ENCODE measurements at places on chromosomes 1 and 21. TPM values are rescaled to one million over a fixed set of nuclear protein-coding genes. Genes with fewer than 3 reads are reported as not detected.

Gene LSM10
- 5.7 TPM for total RNA-seq

Gene ZNF695
- 0.44 TPM for total RNA-seq

Gene OR6K3
- not detected for total RNA-seq

Gene TSPAN1
- total RNA-seq: 0.86 TPM

Gene SESN2
- total RNA-seq: 92.8 TPM

Gene NPHP4
- total RNA-seq: 8.3 TPM

Gene DDR2
- 190 TPM for total RNA-seq

Gene CAPN9
- total RNA-seq: not detected

Gene PLD5
- total RNA-seq: not detected

Gene FLG2
- total RNA-seq: not detected

Gene VSIG8
- total RNA-seq: 0.43 TPM

Gene TMPRSS3
- not detected for total RNA-seq

Gene USF1
- total RNA-seq: 51.0 TPM

Gene DIO1
- not detected for total RNA-seq

Gene PROX1
- total RNA-seq: under 0.01 TPM

Gene RIPPLY3
- total RNA-seq: not detected

Gene LRRC3
- 0.29 TPM for total RNA-seq

Gene AK5
- 17.1 TPM for total RNA-seq

Gene TCEA3
- 6.4 TPM for total RNA-seq

Gene SELL
- total RNA-seq: not detected

Gene KCNQ4
- total RNA-seq: not detected

Gene TTC39A
- 0.66 TPM for total RNA-seq

Gene ICOSLG
- total RNA-seq: 1.1 TPM

Gene CRYBG2
- total RNA-seq: under 0.01 TPM

Gene FMO5
- 0.44 TPM for total RNA-seq

Gene FAM110D
- not detected for total RNA-seq

Measured in placental pericyte (primary cell).